ENCODE measurements at places on chromosomes 12 and 14.

- DNase-seq: no peak
Observed at GRCh38 chr12:65889144-65889880, 65.0 kb downstream of the HMGA2 start.

DNA sequence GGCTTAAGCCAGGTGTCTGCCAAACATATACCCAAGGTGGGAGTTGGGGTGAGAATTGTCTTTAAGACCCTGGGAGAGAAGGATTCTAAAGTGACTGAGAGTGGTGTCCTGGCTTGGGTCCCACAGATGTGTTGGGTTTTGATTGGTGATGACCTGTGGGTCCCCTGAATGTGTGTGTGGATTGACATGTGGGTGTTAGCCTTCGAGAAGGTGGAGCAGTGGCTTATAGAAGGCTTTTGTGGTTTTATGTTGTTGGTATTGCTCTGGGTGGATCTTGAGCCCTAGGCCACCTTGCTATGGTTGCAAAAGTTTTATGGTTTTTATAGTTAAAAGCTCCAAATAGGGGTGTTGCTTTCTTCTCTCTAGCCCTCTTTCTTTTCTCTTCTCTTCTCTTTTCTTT lies 29.7 kb downstream of the PLEKHG3 start:
- no peak for DNase-seq

- DNase-seq: no peak
Observed at GRCh38 chr14:86826661-86827060, 1166.3 kb downstream of the GALC start.

DNA sequence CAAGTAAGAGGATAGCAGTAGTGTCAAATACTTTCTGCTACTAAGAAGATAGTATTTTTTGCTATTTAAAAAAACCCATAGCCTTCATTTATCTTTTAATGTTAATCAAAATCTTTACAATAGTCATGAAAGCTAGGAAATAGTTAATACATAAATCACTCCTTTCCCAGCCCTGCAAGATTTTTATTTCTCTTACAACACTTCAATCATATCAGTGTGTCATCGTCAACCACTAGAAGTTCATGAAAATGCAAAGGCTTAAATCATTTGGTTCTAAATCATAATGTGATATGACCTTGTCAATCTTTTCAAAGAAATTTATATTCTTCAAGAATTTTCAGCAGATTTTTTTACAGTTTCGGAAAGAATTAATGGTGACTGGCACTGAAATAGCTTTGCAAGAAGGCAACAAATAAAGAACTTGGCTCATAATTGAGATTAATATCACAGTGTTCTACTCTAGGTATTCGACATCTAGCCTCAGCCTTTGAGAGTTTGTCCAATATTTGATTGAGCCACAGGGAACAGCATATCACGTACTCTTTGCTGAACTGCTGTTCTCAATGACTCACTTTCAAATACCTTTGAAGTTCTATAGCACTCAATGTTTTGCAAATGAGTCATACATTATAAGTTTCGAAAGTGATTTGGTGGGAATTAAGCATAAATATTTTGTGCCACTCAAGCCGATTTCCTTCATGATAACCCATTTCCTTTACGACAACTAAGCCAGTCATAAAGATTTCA lies 384.0 kb upstream of the FOXG1 start:
- no peak for DNase-seq

DNA sequence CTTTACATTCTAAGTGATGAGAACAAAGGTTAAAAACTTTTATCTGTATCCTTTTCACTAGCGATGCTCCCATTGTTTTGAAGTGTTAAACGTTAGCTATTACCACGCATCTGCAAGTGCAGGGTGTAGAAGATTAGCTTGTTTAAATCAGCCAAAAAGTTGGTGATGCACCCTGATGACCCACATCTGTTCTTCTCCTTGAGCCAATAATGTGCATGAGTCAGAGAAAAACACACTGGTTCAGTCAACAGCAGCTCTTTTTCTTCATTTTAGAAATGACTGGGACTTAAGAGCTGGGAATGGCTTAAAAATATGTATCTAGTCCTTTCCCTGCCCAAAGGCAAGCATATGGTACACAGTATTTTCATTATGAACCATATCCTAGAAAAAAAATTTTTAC lies 323.5 kb upstream of the PDE3A start:
- no peak for DNase-seq

DNA sequence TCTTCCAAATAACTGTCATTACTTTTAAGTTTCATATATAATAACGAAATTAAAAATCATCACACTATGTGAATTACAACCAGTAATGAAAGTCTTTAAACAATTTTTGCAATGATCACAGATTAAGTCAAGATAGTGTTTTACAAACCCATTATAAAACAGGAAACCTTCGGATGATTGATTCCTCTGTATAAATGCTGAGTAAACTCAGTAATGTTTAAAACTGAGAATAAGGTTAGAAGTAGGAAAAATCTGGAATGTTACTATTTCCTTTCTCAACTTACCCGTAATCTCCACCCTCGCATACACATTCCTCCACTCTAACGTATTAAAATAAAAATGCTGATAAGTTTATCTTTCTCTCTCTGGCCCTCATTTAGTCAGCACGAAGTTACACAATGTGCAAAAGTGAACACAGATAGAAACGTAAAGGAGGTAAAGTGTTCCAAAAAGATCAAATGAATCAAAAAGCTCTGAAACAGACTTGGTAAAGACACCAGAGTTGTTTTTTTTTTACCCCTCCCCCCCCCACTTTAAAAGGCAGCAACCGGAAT lies 1.6 kb downstream of the ZFC3H1 start:
- no peak for DNase-seq

GRCh38 chr12:93895089-93895445 lies 217.9 kb downstream of the CRADD start:
- no peak for DNase-seq

DNA sequence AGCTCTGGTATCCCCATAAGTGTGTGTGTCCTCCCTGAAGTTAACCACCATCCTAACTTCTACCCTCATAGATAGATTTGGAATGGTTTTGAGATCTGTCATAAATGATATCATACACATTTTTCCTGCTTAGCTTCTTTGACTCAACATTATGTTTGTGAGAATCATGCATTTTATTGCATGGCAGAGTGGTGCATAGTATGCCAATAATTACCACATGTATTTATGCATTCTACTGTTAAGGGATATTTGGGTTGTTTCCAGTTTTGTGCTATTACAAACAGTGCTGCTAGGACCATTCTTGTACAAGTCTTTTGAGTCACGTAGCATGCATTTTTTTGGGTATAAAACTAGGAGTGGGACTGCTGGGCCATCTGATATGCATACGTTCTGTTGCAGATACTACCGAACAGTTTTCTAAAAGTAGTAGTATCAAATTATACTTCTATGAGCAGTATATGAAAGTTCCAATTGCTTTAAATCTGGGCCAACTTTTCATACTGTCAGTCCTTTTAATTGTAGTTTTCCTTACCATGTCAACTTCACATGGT lies 13.4 kb downstream of the GRIP1 start:
- no peak for DNase-seq

- no peak for DNase-seq
Observed at GRCh38 chr12:54258201-54258681, 21.7 kb downstream of the CBX5 start.

- peak; percentile 96 for DNase-seq
Observed at GRCh38 chr12:57087010-57087690, 1.8 kb upstream of the NAB2 start.

DNA sequence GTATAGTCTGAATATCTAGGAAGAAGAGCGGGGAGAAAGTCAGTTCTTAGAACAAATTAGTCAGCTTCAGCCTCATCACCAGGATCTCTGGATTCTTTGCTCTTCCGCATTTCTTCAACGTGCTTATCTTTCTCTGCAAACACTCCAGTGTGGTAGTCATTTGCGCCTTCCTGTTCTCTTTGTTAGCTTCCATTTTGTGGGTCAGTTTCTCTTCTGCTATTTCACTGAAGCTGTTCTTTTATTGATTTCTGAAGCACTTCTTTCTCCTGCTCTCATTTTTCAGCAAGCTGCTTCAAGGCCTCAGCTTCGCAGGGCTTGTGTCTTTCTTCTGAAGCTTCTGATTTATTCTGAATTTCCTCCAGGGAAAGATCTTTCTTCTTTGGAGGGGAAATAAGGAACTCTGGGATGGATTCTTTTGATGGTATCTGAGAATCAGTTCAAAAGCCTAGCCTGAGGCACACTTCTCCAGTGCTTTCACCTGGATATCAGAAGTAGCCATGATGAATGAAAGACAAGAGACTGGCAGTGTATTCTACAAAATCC lies 13.5 kb downstream of the AMN1 start:
- DNase-seq: no peak

- no peak for DNase-seq
Observed at GRCh38 chr12:19856389-19856788, 417.1 kb downstream of the AEBP2 start.

DNA sequence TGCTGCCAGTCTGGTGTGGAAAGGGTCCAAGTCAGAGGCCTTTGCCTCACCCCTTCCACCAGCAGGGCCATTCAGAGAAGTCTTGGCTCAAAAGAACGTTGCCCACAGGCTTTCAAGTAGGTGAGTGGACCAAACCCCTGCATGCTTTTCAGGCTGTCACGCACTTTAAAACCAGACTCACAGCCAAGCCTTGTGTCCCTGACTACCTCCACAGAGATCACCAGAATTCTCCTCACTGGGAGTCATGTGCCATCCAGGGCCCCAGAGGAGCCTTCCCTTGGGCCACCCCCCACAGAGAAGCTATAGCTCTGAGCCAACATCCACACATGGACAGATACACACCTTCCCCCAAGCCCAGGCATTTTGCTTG lies 283.1 kb downstream of the DPF3 start:
- DNase-seq: no peak

DNA sequence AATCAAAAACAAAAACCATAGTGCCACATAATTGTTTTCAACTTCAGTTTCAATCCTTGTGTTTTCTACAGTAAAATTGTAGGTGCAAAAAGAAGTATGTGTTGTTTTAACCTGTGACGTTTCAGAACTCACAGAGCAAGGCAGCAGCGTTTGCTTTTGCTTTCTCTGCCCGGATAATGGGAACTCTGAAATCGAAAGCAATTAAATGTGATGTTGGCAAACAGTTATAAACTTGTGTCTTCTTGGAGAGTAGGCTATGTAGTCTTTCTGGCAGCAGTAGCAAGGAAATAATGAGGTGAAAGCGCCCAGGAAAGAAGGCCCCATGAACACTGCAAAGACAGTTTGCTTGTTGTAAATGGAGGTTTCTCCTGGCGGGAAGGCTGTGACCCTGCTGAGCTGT lies 39.1 kb downstream of the FNTB start:
- no peak for DNase-seq

DNA sequence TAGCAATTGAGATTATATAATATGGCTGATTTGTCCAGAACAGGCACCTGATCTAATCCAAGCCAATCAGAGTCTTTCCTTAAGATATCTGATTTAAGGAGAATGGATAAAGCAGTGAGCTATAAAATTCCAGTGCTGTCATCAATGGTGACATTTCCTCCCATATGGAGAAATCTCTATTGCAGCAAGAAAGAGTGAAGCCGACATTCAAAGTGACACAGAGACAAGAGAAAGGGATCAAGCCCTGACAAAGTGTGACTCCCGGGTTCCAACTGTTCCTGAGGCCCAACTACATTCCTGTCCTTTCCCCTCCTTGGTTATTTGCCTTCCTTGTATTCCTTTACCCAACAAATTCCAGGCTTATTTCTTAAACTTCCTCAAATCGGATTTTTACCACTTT lies 430.0 kb upstream of the SOX5 start:
- no peak for DNase-seq

GRCh38 chr12:108573317-108573716 lies 10.9 kb downstream of the ISCU start:
- DNase-seq: no peak

- no peak for DNase-seq
Observed at GRCh38 chr12:951176-951575, 1.7 kb upstream of the RAD52 start.

- no peak for DNase-seq
Observed at GRCh38 chr12:100593490-100593889, 20.0 kb downstream of the GAS2L3 start.

DNA sequence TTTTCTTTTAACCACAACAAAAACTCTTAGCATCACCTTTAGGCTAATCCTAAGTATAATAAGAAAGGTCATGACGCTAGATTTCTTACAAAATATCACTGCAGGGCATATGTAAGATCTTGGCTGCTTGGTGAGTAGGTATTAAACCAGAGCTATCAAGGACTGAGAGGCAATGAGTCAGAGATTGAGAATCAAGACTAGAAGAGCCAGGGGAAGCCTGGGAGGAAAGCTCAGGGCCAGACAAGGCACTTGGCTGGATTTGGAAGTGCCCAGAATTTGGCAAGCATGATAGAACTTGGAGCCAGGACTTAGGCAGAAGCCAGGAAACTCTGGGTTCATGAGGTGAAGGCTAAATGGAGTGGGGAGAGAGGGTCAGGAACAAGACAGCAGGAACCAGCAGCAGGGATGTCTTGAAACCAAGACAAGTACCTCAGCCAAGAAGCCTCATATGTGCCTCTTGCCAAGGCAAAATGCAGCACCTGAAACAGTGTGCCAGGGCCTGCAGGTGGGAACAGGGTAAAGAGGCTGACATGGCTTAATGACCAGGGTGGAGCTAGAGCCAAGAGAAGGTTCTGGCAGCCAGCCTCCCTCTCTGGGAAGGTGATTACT lies 49.9 kb downstream of the PTHLH start:
- DNase-seq: no peak

GRCh38 chr12:55132816-55133215 lies 6.6 kb downstream of the OR9K2 start:
- DNase-seq: no peak

DNA sequence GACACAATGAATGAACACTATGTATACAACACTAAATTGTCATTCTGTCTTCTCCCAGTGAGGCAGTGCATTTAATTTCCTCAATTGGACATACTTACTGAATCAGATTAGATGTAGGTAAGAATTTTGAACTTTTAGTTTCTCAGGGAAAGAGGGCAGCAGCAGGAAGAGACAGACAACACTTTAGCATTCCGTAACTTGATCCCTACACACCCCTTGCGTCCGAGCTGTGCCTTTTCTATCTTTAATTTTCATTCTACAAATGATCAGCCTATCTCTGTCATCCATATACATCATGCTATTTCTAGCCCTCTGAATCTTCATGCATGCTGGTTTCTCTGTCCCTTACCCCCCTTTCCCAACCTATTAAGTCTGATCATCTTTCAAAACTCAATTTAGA lies 358.0 kb upstream of the RPL10L start:
- DNase-seq: no peak

- no peak for DNase-seq
Observed at GRCh38 chr12:102726686-102727085, 190.4 kb downstream of the PAH start.

DNA sequence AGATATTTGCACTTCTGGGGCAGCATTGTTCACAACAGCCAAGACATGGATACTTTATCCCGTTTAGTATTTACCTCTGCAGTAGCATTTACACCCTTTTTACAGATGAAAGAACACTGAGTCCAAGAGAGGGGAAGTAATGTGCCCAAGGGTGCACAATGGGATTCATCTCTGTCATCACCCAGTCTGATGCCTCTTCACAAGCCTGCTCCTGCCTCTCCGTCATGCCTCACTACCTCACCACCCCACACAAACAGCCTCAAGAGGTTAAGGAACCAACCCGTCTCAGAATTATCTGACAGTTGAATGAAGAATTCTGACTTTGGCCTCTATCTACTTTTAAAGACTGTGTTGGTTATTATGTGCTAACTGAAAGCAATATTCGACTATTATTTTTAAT lies 368.4 kb downstream of the ATP23 start:
- DNase-seq: no peak
